Activated CD8-positive, alpha-beta T cell treated with anti-CD3 and anti-CD28 coated beads, Interleukin-2, amount 10 ng/mL, durations not matched to agents 7 days and 5 days (primary cell): ENCODE measurements at places on chromosomes 5 and 9. TPM values are rescaled to one million over a fixed set of nuclear protein-coding genes. Genes with fewer than 3 reads are reported as not detected.
A peak's percentile ranks its signal among the peaks of the same experiment; 100 is the strongest.

GRCh38 chr5:5340206-5340729 lies 82.2 kb upstream of the ICE1 start:
- DNase-seq: no peak

- no peak for DNase-seq
Measured at GRCh38 chr9:8241201-8241600, 441.6 kb upstream of the DMAC1 start.

- DNase-seq: peak; percentile 45
Measured at GRCh38 chr9:125361837-125362531, 100.4 kb downstream of the GAPVD1 start.

DNA sequence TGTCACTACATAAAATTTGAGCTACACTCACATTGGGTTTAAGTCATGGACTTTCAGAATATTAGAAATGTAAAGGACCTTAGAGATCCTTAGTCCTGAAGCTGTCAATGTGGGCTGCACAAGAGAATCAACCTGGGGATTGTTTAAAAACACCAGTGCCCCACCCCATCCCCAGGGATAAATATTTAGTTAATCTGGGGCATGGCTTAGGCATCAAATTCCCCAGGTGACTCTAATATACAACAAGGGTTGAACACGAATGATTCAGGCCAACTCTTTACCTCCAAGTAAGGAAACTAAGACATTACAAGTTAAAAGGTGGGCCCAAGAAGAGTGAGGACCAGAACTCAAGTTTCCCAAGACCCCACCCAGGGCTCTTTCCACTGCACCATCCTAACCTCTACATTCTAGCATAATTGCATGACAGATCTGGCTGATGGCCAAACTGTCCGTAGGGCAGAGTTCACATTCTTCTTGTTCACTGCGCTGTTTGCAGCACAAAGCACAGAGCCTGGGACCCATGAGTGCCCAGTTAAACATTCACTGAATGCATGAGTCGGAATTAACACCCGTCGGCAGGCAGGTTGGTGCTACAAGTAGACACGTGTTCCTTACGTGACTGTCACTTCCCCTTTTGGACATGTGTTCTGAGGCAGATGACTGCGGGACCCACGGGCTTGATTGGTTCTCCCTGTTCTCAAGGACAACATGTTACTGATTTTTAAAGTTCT lies 25.2 kb downstream of the CYFIP2 start:
- DNase-seq: no peak

DNA sequence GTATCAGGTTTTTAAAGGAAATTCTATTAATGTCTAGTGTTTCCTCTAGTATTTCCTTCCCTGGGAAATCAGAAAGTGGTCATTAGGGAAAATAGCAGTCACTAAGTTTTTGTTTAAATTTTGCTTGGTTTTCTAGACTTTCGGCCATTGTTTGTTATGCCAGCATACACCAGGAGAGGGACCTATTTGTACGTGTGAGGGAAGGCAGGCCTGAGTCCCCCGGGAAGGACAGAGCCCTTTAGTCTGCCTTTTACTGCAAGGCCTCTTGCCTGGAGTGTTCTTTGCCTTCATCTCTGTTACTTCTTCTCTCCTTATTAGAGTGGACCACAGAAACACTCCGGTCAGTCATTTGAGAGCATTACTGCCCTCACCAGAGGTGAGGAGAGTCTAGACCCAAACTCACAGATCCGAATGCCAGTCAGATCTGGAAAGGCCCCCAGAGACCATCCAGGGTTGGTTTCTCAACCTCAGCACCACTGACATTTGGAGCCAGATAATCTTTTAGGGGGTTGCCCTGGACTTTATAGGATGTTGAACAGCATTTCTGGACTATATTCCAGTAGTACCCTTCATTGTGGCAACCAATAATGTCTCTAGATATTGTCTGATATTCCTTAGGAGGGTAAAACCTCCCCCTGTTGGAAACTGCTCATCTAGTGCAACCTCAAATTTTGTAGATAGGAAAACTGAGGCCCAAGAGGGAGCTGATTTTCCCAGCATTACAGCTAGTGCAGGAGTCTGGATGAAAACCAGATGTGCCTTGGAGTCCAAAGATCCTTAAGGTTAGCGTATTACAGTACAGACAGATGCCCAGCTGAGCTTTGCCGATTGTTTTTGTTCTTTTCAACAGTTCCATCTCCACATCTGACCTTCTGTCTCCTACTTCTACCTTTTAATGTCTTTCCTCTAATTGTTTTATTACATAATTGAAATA lies 93.0 kb upstream of the NIPAL4 start:
- DNase-seq: no peak

- peak; percentile 36 for DNase-seq
Measured at GRCh38 chr5:55072666-55073065, 29.8 kb upstream of the GZMA start.

- DNase-seq: no peak
Measured at GRCh38 chr9:121851641-121852091, 200.2 kb downstream of the DAB2IP start.

DNA sequence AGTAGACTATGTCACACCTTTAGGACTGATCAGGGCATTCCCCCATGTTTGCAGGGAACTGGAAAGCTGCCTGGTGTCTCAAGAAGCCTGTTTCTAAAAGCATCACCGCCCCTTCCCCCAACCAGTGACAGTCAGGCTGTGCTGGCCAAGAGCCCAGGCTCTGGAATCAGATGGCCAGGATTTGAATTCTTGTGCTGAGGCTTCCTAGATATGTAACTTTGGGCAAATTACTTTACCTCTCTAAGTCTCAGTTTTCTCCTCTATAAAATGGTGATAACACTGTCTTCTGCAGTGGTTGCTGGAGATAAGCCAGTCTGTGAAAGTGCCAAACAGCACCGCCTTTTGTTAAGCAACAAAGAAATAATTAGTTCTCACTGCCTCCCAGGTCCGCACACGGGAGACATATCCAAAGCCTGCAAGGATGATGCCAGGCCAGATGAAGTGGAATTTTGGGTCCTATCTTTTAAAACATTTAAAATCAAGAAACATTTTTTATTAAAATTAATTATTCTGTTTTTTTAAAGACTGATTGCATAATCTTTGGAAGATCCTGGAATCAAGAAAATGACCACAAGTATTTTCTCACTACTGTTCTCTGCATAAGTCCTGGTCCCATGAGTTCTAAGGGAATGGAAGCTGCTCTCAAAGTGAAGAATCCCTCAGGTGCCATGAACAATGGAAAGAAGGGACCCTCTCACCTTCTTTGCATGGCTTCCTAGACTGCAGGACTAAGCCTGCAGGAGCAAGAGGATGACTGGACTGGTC lies 13.9 kb downstream of the SLC31A2 start:
- DNase-seq: no peak

- DNase-seq: no peak
Measured at GRCh38 chr9:86966852-86967511, 19.7 kb upstream of the GAS1 start.

DNA sequence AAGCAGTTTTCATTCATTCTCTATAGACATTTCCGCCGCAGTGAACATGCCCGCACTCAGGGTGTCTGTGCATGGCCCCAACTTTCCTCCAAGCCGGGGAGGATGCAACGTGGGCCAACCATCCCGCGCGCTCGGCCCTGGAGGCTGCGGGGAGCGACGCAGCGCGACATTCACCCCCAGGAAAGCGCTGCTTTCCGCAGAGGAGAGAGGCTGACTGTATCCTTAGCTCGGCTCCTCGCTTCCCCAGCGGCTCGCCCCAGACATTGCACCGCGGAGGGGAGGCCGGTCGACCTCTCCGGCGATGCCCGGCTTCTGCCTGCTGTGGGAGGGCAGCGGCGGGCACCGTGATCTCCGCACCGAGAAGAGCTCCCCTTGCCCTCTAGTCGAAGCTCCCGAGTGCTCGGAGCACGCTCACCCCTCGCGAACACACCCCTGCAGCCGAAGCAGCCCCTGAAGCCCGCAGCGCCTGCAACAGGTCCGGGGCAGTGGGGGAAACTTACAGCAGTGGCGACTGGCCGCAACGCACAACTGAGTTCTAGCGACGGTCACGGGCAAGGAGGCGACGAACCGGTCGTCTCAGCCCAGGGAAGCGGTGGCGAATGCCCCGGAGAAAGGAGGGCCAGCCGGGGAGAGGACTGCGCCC lies 600 bp downstream of the ENC1 start:
- peak; percentile 47 for DNase-seq

- no peak for DNase-seq
Measured at GRCh38 chr5:168669668-168670378, 90.7 kb upstream of the PANK3 start.

DNA sequence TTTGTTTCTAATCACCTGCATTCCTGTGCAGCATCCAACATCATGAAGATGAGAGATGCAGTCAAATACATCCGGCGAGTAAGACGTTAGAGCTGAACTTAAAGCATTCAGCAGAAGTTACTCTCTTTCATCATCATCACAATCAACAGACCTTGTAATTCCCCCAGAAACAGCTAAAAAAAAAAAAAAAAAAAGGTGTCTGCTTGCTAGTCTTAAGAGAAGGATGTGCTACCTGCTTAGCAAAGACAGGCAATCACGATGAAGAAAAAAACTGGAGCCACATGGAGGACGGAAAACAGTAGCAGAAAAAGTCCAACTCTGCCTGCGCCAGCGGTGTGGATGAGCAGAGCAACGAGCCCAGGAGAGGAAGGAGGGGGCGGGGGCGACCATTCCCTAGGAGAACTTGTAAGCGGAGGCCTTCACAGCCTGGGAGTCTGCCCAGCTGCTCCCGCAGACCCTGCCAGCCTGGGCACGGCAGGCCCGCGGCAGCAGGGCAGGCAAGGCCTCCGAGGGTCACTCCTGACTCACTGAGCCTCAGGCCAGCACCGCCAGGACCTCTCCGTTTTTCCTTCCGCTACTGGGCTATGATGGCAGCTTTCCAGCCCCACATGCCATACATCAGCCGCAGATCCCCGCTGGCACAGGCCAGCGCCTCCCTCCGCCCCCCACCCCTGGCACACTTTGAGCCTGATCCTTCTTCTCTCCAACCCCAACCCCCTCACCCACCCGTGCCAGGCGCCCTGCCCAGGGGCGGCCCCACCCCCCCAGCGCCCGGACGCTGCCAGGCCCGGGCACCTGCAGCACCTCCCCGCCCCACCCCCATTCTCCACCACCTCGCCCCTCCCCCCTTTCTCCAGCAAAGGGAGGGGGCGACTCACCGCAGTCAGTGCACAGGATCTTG lies 1.4 kb downstream of the NRG2 start:
- no peak for DNase-seq

- no peak for DNase-seq
Measured at GRCh38 chr9:27382975-27383374, 86.0 kb upstream of the EQTN start.

DNA sequence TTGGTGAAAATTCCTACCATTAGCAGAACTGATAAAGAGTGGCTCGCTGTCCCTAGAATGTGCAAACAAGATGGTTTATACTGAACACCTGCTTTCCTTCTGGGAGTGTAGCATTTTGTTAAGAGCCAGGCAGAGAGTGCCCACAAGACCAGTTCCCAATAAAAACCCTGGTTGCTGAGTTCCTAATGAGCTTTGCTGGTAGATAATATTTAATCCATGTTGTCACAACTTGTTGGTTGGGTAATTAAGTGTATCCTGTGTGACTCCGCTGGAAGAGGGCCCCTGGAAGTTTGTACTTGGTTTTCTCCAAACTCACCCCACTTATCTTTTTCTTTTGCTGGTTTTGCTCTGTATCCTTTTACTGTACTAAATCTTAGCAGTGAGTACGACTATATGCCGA lies 39.5 kb upstream of the GOLGA1 start:
- no peak for DNase-seq

GRCh38 chr5:158513490-158514318 lies 586.0 kb downstream of the EBF1 start:
- DNase-seq: no peak

- no peak for DNase-seq
Measured at GRCh38 chr5:94910721-94911120, 292.3 kb downstream of the SLF1 start.

DNA sequence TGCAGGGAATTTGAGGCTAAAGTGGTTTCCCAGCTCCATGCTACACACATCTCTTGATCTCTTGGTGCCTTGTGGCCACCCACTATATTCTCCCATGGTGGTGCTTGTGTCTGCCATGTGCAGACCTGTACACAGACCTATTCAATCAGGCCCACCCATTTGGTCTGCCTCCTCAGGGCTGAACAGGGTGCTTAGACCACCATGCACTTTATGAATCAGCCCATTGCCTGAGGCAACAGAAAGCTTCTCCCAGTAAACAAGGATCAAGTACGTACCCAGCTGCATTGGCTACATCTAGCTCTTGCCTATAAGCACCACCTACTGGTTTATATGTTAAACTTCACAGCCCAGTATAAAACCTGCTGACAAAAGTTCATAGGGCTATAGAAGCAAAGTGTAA lies 664.3 kb upstream of the EDIL3 start:
- no peak for DNase-seq

DNA sequence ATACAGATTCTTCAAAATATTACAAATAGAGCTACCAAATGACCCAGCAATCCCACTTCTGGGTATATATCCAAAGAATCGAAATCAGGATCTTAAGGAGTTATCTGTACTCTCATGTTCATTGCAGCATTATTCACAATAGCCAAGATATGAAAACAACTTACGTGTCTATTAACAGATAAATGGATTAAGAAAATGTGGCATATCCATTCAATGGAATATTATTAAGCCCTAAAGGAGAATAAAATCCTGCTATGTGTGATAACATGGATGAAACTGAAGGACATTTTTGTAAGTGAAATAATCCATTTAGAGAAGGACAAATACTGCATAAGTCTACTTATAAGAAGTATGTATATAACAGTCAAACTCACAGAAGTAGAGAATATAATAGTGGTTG lies 450.6 kb downstream of the TMEM232 start:
- DNase-seq: no peak

GRCh38 chr5:58961631-58962280 lies 378.9 kb downstream of the RAB3C start:
- DNase-seq: no peak

DNA sequence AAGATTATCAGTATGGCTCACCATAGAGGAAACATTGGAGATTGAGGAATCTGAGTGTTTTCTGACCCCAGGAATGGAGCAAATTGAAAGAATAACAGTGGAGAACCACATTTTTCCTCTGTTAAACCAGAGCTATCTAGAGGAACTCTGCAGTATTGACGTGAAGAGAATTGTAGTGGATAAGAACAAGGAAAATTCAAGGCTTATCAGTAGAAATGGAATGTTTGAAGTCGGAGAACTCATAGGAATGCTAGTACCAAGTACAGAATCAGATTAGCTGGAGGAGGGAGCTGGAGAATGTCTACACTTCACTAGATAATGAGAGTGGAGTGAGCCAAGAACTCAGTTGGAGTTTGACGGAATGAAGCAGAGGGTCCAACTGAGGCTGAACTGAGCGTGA lies 50.3 kb downstream of the SNCAIP start:
- no peak for DNase-seq

GRCh38 chr5:132221781-132222648 lies 5.6 kb downstream of the P4HA2 start:
- DNase-seq: no peak

- no peak for DNase-seq
Measured at GRCh38 chr5:68420476-68421344, 205.2 kb downstream of the PIK3R1 start.

The LCN12 gene
- 1.0 TPM for total RNA-seq

The EQTN gene
- total RNA-seq: not detected

The SLC34A1 gene
- 2.0 TPM for total RNA-seq

The MPDZ gene
- not detected for total RNA-seq

The IFNA13 gene
- total RNA-seq: not detected

The GPR151 gene
- not detected for total RNA-seq

The NEURL1B gene
- total RNA-seq: 4.2 TPM

The PKD2L2 gene
- not detected for total RNA-seq

The NTNG2 gene
- 3.8 TPM for total RNA-seq

The SYK gene
- 0.13 TPM for total RNA-seq

The OTULINL gene
- 68.3 TPM for total RNA-seq

The OBP2B gene
- not detected for total RNA-seq
